ENCODE measurements at places on chromosomes 5 and 9.
A peak's percentile ranks its signal among the peaks of the same experiment; 100 is the strongest.

- no peak for DNase-seq
Measured at GRCh38 chr5:33735072-33735471, 156.7 kb downstream of the ADAMTS12 start.

GRCh38 chr5:161165998-161166660, 314.1 kb upstream of the ATP10B start:
- DNase-seq, result no peak

DNA sequence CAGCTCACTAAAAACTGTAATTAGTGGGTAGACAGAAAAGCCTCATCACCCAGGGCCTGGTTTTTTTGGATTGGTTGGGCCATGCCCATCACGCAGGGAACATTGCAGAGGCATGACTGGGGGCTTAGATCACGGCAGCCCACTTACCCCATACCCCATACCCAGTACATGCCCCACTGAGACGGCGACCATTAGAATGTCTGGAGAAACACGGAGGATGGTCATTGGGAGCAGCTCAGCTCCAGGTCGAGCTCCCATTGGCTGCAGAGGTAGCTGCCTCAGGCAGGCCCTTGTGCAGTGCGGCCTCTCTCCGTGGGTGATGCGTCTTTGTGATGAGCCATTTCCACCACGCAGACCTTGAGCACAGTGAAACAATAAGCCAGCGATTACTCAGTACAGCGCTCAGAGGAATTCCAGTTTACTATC, 204.0 kb downstream of the GADD45G start:
- DNase-seq, result no peak

DNA sequence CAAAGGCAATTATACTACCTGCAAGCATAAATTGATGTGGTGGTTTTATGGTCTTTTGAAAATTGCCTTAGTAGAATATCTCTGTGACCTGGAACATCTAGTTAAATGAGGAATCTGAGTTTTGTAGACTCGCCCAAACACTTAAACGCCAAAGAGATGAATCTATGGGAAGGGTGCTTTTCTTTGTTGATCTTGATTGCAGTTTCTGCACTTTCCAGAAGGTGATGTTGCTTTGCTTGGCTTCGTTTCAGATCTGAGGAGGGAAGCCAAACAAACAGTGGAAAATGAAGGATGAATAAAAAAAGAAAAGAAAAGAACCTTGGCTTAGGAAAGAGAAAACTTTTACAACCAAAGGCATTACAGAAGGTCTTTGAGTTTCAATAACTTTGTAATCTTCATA, 1021.2 kb downstream of the NR2F1-AS1 start:
- no peak for DNase-seq

DNA sequence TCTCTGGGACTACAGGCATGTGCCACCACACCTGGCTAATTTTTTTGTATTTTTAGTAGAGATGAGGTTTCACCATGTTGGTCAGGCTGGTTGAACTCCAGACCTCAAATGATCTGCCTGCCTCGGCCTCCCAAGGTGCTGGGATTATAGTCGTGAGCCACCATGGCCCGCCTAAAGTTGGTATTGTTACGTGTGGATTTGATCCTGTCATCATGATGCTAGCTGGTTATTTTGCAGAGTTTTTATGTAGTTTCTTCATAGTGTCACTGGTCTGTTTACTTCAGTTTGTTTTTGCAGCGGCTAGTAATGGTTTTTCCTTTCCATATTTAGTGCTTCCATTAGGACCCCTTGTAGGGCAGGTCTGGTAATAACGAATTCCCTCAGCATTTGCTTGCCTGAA, 85.9 kb downstream of the CACNA1B start:
- no peak for DNase-seq

GRCh38 chr9:6271508-6272228, 56.1 kb downstream of the IL33 start:
- DNase-seq, result no peak

DNA sequence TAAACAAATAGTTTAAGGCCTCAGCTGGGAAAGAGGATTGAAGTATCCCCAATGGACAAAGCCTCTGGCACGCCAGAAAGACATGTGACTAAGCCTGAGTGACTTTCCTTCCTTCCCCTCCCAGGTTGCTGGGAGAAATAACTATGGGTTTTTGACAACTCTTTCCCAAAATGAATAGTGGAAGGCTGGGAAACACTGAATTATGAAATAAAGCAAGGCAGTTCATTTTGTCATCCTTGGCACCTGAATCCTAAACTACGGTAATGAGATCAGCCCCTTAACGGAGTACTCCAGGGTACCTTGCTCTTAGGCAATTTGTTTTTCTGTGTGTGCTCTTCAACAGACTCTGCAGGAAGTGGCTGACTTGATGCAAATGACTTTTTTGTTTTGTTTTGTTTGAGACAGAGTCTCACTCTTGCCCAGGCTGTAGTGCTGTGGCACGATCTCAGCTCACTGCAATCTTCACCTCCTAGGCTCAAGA, 75.2 kb downstream of the LMNB1 start:
- DNase-seq, result peak; percentile 53

DNA sequence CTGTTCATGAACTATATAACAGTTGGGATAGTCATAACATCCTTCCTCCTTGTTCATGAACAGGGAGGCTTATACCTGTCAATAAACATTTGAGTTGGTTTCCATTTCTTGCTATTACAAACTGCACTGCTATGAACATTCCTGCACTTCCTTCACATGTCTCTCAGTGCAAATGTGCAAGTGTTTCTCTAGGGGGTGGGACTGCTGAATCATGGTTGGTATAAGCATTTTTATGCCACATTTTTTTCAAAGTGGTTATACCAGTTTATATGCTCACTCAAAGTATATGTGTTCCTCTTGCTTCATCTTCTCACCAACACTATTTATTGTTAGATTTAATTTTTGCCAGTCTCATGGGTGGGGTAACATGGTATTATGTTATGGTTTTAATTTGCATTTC, 25.8 kb upstream of the TPD52L3 start:
- DNase-seq, result no peak

DNA sequence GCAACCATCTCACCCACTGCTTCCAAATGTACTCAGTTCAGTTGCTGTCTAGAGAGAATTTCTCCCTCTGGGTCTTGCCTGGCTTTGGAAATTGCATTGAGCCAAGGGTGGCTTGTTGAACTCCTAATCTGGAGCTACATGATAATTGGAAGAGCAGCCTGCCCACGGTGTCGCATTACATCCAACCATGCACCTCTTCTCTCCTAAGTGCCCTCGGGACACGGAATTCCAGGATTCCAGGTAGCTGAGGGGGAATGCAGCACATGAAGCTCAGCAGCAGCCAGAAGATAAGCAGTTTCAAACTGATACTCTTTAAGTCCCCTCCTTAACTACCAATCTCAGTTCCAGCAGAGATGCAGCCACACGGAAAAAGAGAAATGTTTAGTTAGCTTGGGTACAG, 509.4 kb upstream of the KLF4 start:
- DNase-seq, result no peak

GRCh38 chr5:150948539-150948938, 43.8 kb upstream of the ZNF300 start:
- no peak for DNase-seq

DNA sequence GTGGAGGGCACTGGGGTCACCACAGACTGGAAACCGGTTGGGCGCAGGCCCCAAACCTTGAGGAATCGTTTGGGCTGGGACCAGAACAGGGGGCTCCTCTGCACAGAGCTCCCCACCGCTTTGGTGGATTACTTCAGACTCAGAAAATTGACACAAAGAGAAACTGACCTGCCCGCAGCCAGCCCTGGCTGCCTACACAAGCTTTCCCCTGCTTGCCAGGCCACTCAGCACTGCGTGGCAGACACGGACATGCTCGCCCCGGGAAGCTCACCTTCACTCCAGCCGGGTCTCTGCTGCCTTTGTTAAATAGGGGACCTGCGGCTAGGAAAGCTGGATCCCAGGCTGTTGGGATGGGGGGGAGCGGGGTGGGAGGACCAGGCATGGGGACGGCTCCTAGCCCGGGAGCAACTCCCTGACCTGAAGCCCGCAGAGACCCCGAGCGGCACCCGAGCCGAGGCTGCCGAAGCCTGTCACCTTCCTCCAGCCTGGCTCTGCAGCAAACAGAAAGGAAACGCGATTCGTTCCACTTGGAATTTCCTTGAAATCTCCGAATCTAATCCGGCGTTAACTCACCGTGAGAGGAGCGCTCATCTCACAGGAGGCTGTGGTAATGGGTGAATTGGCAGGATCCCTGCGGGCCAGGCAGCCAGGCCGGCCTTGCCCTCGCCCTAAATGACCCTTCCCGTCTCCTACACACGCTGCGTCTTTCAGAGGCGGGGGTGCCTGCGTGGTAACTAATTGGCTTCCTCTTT, 8.8 kb downstream of the PAX5 start:
- DNase-seq, result no peak

Data from CD4-positive, alpha-beta T cell treated with Interleukin-17A for 1 hour (primary cell).